CD8-positive, alpha-beta T cell (primary cell): ENCODE measurements at places on chromosomes 3 and 15.

GRCh38 chr3:157465741-157466140, 29.1 kb downstream of the PTX3 start:
- DNase-seq, result no peak

DNA sequence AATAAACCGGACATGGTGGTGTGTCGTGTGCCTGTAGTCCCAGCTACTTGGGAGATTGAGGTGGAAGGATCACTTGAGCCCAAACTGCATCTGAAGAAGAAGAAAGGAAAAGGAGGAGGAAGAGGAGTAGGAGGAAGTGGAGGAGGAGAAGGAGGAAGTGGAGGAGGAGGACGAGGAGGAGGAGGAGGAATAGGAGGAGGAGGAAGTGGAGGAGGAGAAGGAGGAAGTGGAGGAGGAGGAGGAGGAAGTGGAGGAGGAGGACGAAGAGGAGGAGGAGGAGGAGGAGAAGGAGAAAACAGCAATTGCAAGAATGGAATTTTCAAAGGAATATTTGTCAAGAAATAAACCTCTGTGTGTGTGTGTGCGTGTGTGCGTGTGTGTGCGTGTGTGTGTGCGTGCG, 528.6 kb downstream of the CADM2 start:
- no peak for DNase-seq

GRCh38 chr15:38002883-38003477, 68.5 kb downstream of the TMCO5A start:
- peak; percentile 19 for DNase-seq

GRCh38 chr3:127084401-127084990, 101.6 kb downstream of the PLXNA1 start:
- no peak for DNase-seq

GRCh38 chr3:65751123-65751700, 287.5 kb downstream of the MAGI1 start:
- no peak for DNase-seq

DNA sequence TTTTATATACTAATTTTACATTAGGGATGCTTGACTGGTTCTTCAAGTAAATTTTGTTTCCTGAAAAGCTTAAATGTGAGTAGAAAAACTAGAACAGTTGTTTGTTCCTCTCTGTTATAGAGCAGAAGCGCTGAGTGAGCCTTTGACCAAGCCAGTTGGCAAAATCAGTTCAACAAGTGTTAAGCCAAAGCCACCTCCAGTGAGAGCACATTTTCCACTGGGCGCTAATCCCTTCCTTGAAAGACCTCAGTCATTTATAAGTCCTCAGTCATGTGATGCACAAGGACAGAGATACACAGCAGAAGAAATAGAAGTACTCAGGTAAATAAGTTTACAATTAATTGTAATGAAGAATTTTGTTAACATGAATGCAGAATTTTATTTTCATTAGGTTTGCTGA, 14.6 kb downstream of the CAPN7 start:
- DNase-seq, result no peak

DNA sequence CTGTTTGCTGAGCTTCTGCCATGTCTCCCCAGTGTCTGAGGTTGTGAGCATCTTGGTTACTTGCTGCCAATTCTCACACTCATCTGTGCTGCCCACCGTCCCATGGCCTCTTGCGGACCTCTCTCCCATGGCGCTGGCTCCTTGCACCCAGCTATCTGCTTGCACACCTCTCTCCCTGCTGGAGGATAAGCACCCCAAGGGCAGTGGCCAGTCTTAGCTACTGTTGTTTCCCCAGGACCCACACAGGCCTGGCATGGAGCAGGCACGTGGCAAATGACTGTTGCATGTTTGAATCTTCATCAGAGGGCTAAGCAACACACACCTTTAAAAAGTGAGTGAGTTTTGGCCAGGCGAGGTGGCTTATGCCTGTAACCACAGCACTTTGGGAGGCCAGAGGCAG, 14.7 kb downstream of the LIPC start:
- DNase-seq, result no peak

DNA sequence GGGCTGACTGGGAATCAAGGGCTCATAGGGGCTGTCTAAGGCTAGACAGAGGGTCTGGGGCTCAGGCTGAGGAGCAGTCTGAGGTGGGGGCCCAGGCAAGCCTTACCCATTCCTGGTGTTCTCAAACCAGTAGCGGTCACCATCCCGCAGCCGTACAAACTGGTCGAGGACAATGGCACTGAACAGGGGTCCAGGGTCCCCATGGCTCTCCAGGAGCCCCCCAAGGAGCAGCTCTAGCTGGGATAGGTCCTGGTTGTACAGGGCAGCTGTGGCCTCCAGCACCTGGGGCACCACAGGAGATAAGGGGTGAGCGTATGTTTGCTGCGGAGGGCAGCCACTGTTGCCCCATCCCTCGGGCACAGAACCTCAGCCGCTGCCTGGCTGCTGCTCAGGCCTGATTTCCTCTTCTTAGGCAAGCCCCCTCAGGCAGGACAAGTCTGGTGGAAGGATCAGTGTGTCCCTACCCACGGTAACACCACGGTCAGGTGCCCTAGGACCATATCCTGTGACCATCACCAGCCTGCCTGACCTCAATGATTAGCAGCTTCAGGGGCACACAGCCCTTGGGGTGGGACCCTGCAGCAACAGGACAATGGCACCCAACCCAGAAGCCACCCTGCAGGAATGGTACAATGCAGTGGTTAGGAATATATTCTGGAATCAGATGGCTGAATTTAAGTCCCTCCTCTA, 5.9 kb downstream of the DUOX2 start:
- DNase-seq, result no peak
